ENCODE measurements at places on chromosomes 7 and 10.

GRCh38 chr7:41334071-41334862 lies 368.6 kb downstream of the INHBA start:
- no peak for DNase-seq

DNA sequence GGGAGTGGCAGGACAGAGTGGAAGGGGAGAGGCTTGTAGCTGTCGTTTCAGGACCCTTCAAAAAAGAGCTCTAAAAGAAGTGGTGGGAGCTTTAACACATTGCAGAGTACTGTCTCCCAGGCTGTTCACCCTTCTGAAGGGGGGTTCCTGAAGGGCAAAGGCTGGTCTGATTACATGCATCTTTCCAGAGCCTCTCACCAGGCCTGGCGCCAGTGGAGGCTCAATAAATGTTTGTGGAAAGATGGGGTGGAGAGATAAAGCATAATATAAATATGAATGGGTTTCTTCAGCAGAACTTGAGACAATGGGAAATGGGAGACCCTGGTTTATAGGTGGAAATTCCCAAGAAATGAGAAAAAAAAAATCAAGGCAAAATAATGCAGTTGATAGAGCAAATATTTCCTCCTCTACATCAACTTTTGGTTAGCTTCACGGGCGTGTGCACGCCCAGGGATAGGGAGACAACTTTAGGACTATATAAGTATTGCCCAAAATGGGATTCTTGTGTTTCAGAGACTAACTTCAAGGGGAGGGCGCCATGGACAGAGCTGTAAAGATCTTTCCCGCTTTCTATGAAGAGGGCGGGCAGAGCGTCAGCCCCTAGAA lies 613 bp upstream of the BUB3 start:
- no peak for DNase-seq

DNA sequence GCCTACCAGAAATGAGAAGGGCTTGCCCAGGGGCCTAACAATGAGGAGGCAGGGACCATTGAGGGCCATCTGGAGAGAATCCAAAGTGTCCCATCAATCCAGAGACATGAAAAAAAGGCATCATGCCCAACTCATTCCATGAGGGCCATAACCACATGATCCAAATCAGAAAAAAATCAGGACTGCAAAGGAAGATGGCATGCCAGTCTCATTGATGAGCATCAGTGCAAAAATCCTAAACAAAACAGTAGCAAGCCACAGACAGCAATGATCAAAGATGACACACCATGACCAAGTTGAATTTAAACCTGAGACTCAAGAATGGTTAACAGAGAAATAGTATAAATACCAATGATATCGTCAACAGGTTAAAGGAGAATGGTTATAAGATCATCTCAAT lies 7.0 kb upstream of the CYP3A4 start:
- no peak for DNase-seq

GRCh38 chr10:109894516-109894915 lies 28.8 kb downstream of the XPNPEP1 start:
- peak; percentile 95 for DNase-seq

- DNase-seq: no peak
These were observed 15.9 kb downstream of the URGCP start for GRCh38 chr7:43890468-43890867.

GRCh38 chr7:80907141-80907601 lies 11.7 kb downstream of the SEMA3C start:
- DNase-seq: no peak

DNA sequence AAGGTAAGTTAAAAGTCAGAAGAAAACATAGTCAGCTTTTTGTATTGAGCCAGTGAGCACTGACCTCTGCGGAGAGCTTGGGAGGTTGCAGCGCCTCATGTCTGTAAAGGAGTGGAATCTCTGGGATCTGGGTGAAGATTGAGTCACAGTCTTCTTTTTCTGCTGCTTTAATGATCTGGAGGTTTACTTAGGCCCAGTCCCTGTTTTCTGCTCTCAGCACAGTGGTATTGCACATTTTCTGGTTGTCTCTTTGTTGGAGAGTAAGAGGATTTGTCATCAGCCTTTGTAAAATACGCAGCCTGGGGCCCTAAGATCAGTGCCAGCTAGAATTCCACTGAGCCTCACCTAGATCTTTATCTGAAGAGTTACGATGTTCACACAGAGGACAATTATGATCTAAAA lies 58.3 kb upstream of the GJD4 start:
- DNase-seq: no peak

DNA sequence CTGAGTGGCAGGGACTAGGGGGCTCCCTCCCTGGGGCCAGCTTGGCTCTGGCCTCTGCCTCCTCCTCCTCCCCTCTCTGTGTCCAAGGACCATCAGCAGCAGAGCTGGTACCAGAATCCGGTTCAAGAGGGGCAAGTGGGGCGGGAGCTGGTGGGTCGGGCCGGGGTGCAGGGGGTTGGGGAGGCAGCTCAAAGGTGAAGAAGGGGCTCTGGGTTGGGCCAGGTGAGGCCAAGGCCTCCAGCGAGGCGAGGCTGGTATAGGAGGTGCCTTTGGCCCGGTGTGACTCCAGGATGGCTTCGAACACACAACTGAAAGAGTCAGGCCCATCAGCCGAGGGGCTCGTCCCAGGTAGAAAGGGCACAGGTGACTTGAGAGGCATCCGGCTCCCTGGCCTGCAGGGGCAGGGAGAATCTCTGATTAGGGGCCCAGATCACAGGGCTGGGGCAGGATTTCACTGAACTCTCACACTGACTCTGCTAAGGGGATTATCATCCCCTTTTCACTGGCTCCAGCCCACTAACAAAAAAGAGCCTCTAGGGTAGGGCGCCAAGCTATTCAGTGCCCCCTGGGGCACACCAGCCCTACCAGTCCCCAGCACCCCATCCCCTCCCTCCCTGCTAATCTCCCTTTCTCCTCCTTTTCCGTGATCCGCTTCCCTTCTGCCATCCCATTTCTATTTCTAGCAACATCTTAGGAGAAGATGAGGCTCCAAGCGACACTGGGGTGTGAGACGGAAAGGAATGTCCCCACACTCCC lies 4.6 kb downstream of the PSD start:
- no peak for DNase-seq

GRCh38 chr10:101228966-101229265 lies 347 bp downstream of the LBX1 start:
- no peak for DNase-seq

DNA sequence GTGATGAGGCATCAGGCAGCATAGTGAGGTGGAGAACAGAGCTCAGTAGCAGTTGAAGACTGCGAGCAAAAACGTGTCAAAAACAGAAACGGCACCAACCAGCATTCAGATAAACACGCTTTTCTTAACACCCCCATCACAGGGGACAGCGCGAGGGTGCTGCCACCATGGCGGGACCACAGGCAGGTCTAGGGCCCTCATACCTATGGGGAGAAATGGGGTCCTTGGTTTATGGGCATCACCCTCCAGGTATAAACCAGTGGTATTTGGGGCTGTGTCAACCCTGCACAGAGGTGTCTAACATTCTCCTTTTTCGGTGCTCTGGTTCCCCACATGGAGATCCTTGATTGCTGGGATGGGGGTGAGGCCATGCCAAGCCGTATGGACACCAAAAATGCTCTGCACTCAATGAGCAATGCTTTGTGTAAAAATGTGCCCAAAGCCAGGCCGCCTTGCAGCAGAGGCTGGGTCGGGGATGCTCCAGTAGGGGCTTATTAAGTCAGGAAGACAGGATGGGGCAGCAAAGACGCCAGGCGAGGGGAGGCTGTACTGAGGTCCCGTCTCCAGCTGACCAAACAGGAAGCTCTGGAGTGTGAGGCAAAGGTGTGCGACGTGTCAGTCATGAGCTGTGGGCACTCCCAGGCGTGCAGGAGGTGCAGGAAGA lies 191.5 kb downstream of the WDR37 start:
- DNase-seq: no peak

- DNase-seq: peak; percentile 90
These were observed 39.5 kb upstream of the ANKRD1 start for GRCh38 chr10:90960355-90960814.
